HT-29 (cell line): ENCODE measurements at places on chromosomes 7 and 10. TPM values are rescaled to one million over a fixed set of nuclear protein-coding genes. Genes with fewer than 3 reads are reported as not detected.

FAM24B gene
- not detected in 2 replicates for total RNA-seq

GOT1 gene
- total RNA-seq, result 34.7 and 38.5 TPM in 2 replicates

SEMA3C gene
- total RNA-seq, result 57.8 and 79.6 TPM in 2 replicates

NEBL gene
- total RNA-seq, result 0.68 and 2.2 TPM in 2 replicates

SLC13A1 gene
- total RNA-seq, result not detected in 2 replicates

LRRN3 gene
- not detected in 2 replicates for total RNA-seq

EMX2 gene
- total RNA-seq, result not detected in 2 replicates

ERV3-1 gene
- total RNA-seq, result 2.9 and 5.8 TPM in 2 replicates

EPO gene
- total RNA-seq, result not detected in 2 replicates

PTPN20 gene
- not detected in 2 replicates for total RNA-seq

POU6F2 gene
- total RNA-seq, result not detected in 2 replicates

CLRN3 gene
- total RNA-seq, result 17.7 and 21.5 TPM in 2 replicates

ZNF467 gene
- total RNA-seq, result 0.63 and 0.66 TPM in 2 replicates

TMEM26 gene
- not detected in 2 replicates for total RNA-seq

SPDYE2 gene
- not detected in 2 replicates for total RNA-seq

GLCCI1 gene
- 3.8 and 4.0 TPM in 2 replicates for total RNA-seq

ITGA8 gene
- total RNA-seq, result not detected in 2 replicates

SLC39A12 gene
- not detected in 2 replicates for total RNA-seq

ERVW-1 gene
- total RNA-seq, result not detected in 2 replicates

DPYSL4 gene
- 0.05 TPM in 1 of 2 replicates, not detected in the other for total RNA-seq

NUTM2D gene
- 1.0 and 1.1 TPM in 2 replicates for total RNA-seq

PALD1 gene
- total RNA-seq, result 23.9 and 25.5 TPM in 2 replicates

SCIN gene
- 0.76 and 1.5 TPM in 2 replicates for total RNA-seq

HTR5A gene
- not detected in 2 replicates for total RNA-seq

ELAPOR2 gene
- total RNA-seq, result 0.23 and 2.3 TPM in 2 replicates

OR2A7 gene
- total RNA-seq, result 0.86 and 1.8 TPM in 2 replicates

TUBAL3 gene
- total RNA-seq, result 0.05 and 0.47 TPM in 2 replicates

SNCG gene
- total RNA-seq, result 647 and 699 TPM in 2 replicates

CTAGE8 gene
- not detected in 2 replicates for total RNA-seq

SEMA3E gene
- 5.6 and 5.7 TPM in 2 replicates for total RNA-seq

AGR2 gene
- 163 and 215 TPM in 2 replicates for total RNA-seq

FOXP2 gene
- 0.05 and 0.66 TPM in 2 replicates for total RNA-seq
